ENCODE measurements at places on chromosomes 11 and 22. TPM values are rescaled to one million over a fixed set of nuclear protein-coding genes. Genes with fewer than 3 reads are reported as not detected.

Gene LINC01488
- polyA plus RNA-seq: not detected

DNA sequence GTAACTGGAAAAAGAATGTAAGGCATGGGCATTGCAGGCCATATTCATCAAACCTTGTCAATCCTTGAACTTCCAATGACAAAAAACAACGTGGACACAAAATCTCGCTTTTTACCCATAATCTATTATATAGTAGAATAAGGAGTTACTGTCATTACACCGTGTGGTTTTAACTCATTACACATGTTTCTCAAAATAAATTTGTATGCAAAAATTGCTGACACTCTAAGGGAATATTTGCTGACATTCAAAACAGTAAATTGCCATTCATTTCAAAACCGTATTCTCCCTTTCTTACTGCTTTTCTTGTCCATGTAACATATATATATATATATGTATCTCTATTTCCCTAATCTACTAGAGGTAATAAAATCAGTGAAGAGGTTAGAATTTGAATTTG lies 33.4 kb downstream of the CDON start:
- no peak for DNase-seq

- no peak for DNase-seq
These were observed 27.5 kb downstream of the REXO2 start for GRCh38 chr11:114466742-114467141.

GRCh38 chr11:12066056-12066798 lies 44.2 kb upstream of the MICAL2 start:
- DNase-seq: peak; percentile 86

DNA sequence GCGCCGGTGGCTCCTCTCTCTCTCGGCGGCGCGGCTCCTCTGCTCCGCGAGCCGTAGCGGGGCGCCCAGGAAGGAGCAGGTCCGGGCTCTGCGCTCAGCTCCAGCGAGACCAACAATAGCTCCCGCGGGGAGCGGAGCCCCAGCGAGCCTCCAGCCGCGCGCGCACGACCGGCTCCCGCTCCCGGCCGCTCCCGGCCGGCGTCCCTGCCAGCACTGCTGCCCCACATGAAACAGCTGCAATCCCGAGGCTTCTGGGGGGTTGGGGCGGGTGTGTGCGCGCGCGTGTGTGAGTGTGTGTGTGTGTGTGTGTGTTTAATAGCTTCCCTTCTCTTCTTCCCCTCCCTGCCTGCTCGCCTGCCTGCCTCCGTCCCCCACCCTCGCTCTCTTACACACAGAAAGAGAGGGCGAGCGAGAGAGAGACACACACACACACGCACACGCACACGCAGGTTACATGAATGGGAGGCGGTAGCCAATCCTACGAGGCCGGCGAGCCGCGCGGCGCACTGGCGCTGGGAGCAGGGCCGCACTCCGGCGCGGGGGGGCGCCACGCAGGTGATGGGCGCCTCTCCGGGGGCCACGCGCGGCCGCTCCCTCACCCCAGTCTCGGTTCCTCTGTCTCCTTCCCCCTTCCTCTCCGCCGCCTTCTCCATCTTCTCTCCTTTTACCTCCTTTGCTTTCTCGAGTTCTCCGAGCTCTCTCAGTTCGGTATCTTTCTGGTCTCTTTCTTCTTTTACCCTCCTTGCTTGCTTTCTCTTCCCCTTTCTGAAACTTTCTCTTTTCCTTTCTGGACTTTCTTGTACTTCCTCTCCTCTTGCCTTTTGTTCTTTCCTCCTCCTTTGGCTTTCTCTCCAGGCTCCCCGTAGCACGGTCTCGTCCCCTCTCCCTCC lies at the start of gene TENM4:
TENM4 (minus strand) TSS at position 460 of the 890 bp plus-strand sequence. CDS start 371,086 bp downstream, outside the sequence.
- DNase-seq: peak; percentile 73

- no peak for DNase-seq
These were observed 31.6 kb downstream of the ZNF214 start for GRCh38 chr11:6988506-6988905.

DNA sequence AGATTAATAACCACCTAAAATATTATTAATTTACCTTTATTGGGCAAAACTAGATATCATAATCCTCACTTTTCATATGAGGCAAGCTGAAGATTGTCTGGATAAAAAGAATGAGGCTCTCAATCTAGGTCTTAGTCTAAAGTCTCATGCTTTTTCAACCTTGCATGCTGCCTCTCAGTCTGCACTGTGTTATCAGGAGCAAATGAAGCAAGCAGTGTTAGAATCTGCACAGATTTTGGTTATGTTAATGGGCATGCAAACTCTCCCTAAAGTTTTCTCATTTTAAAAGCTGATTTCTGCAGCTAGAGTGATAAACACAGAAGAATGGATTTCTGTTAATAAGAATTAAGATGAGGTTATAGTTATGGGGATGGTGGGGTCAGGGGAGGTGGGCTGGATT lies 350.7 kb upstream of the C11orf87 start:
- no peak for DNase-seq

DNA sequence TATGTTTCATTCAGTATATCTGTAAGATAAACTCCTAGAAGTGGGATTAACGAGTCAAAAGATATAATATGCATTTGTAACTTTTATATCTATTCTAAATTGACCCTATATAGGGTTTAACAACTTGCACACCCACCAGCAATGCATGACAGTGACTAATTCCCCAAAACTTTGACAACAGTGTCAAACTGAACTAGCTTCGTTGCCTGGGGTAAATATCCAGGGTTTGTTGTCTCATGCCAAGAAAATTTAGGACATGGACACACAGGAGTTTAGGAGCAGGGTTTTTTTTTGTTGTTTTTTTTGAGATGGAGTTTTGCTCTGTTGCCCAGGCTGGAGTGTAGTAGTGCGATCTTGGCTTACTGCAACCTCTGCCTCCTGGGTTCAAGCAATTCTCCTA lies 5.1 kb downstream of the SNU13 start:
- no peak for DNase-seq

DNA sequence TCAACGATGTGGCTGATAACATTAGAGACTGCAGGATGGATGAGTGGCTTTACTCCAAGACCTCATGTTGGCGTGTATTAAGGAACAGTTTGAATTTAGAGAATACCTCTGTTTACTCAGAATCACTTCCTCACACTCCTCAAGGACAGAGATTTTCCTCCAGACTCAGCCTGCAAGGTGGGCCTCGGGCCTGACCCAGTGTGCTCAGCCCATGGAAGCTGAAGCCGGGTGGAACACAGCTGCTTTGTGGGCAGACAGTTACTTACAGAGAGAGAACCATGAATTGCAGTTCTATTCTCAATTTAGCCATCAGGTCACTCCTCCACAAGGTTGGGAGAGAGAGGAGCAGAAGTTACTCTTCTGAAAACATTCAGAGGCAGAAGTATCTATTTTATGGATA lies 135.8 kb downstream of the SNX19 start:
- DNase-seq: no peak

- DNase-seq: no peak
These were observed 24.3 kb downstream of the KCNQ1OT1 start for GRCh38 chr11:2675540-2675939.

Gene SHANK3
- polyA plus RNA-seq: 19.6 TPM

- DNase-seq: no peak
These were observed 906.9 kb downstream of the BRD1 start for GRCh38 chr22:48920776-48921241.

Gene MS4A6A
- polyA plus RNA-seq: 47.7 TPM

Gene OR51F2
- polyA plus RNA-seq: not detected

GRCh38 chr22:29871684-29872083 lies 11.3 kb upstream of the MTMR3 start:
- peak; percentile 36 for DNase-seq

Gene APOC3
- polyA plus RNA-seq: 2,713 TPM

- no peak for DNase-seq
These were observed 14.4 kb upstream of the PPP6R3 start for GRCh38 chr11:68446046-68446725.

- no peak for DNase-seq
These were observed 58.2 kb downstream of the ZNF280B start for GRCh38 chr22:22450343-22450839.

Gene OR52W1
- polyA plus RNA-seq: not detected

DNA sequence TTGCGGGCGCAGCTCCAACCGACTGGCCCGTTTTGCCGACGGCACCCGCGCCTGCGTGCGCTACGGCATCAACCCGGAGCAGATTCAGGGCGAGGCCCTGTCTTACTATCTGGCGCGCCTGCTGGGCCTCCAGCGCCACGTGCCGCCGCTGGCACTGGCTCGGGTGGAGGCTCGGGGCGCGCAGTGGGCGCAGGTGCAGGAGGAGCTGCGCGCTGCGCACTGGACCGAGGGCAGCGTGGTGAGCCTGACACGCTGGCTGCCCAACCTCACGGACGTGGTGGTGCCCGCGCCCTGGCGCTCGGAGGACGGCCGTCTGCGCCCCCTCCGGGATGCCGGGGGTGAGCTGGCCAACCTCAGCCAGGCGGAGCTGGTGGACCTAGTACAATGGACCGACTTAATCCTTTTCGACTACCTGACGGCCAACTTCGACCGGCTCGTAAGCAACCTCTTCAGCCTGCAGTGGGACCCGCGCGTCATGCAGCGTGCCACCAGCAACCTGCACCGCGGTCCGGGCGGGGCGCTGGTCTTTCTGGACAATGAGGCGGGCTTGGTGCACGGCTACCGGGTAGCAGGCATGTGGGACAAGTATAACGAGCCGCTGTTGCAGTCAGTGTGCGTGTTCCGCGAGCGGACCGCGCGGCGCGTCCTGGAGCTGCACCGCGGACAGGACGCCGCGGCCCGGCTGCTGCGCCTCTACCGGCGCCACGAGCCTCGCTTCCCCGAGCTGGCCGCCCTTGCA lies 1.0 kb downstream of the FJX1 start:
- DNase-seq: peak; percentile 71

GRCh38 chr22:49087198-49087597 lies 740.5 kb downstream of the BRD1 start:
- DNase-seq: peak; percentile 30

Gene XKR3
- not detected for polyA plus RNA-seq

Gene EIF3D
- 193 TPM for polyA plus RNA-seq

Gene PVALB
- not detected for polyA plus RNA-seq

Gene ALX4
- polyA plus RNA-seq: 0.04 TPM

Gene LRP5
- polyA plus RNA-seq: 39.7 TPM

DNA sequence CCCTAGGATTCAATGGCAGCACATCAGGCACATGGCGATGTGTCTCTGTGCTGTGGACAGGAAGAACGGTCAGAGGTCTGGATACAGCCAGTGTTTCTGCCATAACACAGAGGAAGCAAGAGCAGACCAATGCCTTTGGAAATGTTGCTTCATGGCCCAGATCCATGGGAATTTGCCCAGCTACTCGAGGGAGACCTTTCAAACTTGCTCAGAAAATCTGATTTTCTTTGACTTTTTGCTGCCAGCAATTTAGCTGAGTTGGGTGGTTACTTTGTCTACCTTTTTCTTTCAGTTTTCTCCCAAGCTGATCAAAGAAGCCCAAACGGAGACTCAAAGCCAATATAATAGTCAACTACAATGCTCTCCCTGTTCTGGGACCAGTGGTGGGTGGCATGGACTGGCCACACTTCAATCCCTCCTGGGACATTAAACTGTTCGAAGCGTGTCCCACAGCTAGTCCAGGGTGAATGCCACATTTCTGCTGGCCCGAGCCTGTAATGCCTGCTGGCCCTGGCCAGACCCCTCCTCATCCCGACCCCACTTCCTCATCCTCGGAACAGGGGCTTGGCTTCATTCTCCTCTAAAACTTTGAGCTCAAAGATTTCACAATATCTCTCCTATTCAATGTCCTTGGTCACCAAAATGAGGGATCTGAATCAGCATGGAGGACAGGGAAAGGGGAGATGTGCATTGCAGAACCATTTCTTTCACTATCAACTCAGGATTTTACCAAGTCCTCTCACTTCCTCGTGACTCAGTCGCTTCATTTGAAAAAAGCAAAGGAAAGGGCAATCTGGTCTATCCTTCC lies 93.3 kb downstream of the ABTB2 start:
- no peak for DNase-seq

- DNase-seq: no peak
These were observed 21.7 kb downstream of the VSIG10L2 start for GRCh38 chr11:125967515-125967914.

GRCh38 chr11:132008872-132009271 lies 638.5 kb downstream of the NTM start:
- DNase-seq: no peak

Gene KCNA4
- polyA plus RNA-seq: 0.01 TPM

DNA sequence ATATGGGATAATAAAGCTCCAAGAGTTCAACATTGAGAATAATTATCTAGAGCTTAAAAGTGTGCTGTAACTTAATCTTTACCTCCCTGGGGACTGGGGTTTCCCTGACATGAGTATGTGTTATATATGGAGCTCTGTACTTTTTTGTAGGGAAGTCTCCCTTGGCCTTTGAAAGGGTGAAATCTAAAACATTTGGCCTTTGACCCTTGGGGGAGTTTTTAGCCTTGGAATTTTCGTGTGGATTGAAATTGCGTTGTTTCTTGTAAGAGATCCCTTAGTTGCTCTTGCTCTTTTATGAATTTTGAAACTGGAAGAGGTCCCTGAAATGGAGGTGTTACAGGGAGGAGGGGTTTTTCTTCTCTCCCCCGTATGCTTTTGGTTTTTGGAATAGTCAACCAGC lies 450.0 kb downstream of the NELL1 start:
- DNase-seq: no peak

- no peak for DNase-seq
These were observed 58.9 kb downstream of the PDE2A start for GRCh38 chr11:72615329-72615728.

DNA sequence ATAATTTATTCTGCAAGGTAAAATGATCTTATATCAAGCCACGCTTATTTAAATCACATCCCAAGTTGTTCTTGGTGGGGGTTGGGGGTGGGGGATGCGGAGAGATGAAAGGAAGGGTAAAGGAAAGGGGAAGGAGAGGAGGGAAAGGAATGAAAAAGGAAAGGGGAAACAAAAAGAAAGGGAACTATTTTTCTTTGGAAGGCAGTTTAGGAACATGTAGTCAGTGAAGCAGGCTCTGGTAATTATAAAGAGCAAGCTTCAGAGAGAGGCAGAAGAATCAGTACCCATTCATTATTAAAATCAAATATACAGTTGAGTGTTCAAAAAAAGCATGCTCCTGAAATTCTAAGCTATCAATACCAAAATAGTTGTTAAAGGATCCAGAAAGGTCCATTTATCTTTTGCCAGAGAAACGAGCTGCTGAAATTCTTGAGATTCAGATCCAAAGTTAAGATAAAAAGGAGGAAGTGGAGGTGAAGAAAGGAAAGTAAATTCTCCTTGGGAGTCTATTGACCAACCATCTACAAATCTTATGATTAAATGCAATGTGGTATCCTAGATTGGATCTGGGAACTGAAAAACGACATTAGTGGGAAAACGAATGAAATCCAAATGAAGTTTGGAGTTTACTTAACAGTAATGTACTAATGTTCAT lies 107.4 kb downstream of the SGSM3 start:
- DNase-seq: no peak

All from small intestine (tissue), 16 donors.